ENCODE measurements at places on chromosomes 16 and 17.

DNA sequence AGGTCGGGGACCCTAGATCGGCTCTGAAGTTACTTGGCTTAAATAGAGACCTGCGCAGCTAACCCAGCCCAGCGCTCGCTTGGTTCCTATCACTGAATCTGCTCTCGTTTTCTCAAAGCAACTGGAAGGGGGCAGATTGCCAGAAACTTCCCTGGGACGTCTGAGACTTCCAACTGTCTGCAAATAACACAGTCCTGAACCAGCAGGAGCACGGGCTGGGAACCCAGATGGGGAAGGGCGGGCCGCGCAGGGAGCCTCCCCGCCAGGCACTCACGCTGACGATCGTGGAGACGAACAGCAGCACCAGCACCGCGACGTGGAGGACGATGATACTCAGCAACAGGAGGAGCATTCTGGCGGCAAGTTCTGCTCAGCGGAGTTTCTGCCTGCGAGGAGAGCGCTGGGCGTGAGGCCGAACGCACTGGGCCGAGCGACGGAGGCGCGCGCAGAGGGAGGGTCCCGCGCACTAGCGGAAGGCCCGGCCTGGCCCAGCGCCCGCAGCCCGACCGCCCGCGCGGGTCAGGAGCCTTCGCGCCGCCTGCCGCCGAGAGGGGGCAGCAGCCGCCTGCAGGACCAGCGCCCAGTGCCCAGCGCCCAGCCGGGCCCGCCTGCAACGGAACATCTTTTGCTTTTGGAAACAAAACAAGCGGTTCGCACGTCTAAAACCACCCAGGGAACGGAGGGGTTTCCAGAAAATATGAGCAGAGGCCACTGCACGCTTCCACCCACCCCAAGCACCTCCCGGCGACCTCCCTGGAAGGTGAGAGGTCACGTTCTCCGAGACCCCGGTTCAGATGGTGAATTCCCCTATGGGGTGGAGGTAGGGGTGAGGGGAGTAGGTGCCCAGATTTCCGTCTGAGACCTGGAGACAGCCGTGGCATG is 4.5 kb downstream of the PMP22 start:
- peak; percentile 20 for DNase-seq

- DNase-seq = no peak
Measured at GRCh38 chr16:80509872-80510271, 30.9 kb upstream of the DYNLRB2 start.

GRCh38 chr16:64437706-64438324 is 684.0 kb downstream of the CDH11 start:
- no peak for DNase-seq

DNA sequence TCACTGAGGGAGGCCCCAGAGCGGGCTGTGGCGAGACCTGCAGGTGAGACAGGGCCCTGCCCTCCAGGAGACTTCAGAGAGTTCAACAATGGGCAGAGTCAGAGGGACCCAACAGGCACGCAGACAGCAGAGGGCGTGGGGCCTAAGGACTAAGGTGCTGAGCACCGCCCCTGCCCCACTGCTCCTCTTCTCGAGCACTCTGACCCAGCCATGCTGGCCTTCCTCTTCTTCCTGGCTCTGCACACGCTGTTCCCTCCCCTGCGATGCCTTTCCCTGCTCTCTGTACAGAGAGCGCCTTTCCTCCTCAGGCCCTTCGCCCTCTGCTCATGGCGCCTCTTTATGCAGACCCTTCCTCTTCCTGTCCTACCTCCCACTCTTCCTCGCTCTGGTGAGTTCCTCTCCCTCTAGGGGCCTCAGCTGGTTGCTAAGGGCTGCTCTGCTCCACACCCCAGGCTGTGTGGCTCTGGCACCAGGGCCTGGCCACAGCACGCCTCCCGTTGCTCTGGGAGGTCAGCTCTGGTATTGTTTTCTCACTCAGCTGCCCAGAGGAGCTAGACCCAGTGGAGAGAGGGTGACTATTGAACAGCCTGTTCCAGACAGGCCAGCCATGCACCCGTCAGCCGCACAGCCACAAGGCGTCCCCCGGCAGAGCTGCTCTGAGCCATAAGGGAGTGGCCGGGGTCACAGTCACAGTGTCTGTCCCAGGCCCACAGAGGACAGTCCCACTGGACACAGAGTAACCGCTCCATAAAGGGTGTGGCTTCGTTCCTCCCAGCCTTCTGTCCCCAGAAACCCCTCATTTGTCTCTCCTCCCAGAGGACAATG is 13.6 kb upstream of the RASD1 start:
- DNase-seq = no peak

GRCh38 chr17:36977568-36977967 is 28.8 kb downstream of the AATF start:
- DNase-seq = no peak

DNA sequence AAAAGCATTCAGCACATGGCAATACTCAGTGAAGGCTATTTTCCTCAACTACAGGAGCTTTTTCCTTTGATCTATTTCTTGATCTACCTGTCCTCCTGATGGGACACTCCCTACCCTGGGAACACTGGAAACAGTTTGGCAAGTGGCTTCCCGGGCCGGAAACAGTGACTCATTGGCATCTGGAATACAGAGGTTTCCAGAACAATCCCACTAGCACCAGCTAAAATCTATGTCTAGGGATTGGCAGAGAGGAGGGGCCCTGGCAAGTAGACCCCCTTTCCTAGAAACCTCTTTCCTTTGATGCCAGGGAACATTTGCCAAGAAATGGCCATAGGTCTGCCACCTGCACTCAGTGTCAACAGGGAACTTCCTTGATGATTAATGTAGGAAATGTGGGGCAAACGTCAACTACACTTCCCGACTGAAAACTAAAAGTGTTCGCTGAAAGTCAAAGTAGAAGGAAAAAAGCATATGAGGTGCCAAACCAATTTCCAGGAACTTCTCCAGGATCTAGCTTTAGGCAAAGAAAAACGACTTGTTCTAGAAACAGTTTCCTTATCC is 30.4 kb upstream of the FBXW10B start:
- DNase-seq = no peak

DNA sequence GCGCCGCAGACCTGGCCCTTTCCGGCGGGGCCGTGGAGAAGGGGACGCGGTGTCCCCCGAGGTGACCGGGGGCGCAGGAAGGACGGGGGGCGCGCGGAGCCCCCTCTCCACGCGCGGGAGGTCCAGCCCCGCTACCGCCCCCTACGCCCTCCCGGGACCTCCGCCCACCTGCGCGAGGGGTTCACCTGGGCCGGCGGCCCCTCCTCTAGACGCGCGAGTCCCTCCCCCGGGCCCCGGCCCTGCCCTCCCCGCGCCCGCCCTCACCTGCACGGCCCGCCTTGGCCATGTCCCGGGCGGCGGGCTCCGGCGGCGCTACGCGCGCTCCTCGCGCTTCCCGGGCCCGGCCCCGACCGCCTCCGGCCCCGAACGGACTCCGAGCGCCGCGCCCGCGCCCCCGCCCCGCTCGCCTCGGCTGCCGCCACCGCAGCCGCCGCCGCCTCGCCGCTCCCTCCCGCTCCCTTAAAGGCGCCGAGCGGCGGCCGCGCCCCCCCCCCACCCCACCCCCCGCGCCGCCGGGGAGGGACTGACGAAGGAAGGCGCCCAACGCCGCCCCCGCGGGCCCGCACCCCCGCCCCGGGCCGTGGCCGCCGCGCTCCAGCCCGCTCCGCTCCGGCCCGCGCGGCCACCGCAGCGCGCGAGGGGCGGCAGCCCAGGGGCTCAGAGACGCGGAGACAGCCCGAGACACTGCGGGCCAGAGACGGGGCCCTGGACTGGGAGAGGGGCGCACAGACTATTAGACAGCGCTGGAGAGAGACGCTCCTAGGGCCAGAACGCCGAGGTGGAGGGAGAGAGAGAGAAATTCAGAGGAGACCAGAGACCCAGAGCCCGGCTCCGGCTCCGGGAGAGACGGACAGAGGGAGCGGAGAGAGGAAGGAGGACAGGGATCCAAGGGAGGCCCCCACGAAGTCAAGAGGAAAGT is at the start of gene PITPNM3:
TSS of gene PITPNM3 (minus strand) at position 435 of the 919 bp plus-strand sequence. CDS start at position 286, 149 bp downstream.
- DNase-seq = no peak

DNA sequence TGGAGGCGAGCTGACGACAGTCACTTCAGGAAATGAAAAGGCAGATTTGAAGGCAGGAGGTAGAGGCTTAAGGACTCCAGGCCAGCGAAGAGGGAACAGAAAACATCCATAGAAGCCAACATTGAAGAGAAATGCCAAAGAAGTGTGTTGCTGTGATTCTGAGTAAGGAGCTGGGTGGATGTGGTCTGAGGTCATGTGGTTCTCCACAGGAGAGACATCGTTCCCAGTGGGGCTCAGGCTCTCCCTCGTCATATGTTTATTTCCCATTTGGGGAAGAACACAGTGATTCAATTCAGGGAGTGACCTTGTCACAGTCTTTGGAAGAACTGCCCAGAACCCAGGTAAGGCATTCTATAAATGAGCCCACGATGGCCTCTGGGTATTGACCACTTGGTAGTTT is 6.6 kb upstream of the PMP22 start:
- no peak for DNase-seq

DNA sequence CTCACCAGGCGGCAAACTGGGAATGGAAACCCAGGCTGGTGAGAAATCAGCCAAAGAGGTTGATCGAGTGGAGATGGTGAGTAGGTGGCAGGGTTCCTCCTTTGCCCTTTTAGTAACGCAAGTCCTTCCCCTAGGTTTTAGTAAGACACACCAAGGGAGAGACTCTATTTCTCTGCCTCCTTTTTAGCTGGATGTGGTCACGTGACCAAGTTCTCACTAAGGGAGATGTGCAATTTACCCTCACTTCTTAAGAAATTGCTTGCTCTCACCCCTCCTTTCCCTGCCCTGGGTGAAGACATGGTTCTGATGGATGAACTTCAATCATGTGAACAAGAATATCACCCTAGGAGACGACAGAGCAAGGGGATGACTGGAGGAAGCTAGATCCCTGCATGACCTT is 99.8 kb upstream of the FOXF1 start:
- DNase-seq = no peak

DNA sequence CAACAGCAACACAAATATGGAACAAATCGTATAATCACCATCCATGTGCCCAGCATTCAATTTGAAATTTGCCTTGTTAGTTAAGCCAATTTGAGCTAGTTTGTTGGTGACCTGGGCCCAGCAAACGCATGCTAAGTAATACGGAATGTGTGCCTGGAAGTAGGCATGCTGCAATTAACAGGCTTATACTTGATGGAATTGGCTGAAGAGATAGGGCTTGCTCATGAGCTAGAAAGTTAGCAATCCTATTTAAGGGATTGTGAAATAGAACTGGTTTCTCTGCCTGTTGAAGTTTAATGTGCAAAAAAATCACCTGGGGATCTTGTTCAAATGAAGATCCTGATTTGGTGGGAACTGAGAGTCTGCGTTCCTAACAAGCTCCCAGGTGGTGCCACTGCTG is 8.5 kb upstream of the LPO start:
- no peak for DNase-seq

- DNase-seq = no peak
Measured at GRCh38 chr17:13311306-13311705, 290.4 kb downstream of the HS3ST3A1 start.

- DNase-seq = no peak
Measured at GRCh38 chr16:79301051-79301450, 299.5 kb downstream of the MAF start.

DNA sequence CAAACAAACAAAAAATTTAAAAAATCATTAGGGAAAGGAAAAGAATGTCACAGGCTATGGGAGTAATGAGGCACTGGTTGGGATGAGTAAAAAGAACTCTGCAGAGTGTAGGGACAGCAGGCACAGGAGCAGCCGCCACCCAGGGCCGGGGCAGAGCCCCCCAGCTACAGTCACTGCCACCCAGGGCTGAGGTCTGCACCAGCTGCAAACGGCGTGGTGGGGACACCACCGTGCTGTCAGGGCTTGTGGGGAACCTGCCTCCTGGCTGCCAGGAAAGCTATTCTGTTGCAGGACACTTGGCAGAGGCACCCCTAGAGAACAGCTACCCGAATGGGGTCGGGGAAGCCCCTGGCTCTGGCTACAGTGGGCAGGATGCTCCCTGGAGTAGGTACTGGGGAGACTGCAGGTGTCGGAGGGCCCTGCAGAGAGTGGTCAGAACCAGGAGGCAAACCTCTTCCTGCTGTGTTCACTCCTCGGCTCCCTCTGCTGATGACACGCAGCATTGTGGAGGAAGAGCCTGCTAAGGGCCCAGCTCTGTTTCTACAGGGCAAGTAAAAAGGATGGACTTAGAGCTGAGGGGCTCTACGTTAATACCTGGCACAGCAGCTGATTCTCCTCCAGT is 32.3 kb upstream of the CAPN15 start:
- peak; percentile 72 for DNase-seq

GRCh38 chr16:10045291-10045775 is 136.9 kb downstream of the GRIN2A start:
- no peak for DNase-seq

DNA sequence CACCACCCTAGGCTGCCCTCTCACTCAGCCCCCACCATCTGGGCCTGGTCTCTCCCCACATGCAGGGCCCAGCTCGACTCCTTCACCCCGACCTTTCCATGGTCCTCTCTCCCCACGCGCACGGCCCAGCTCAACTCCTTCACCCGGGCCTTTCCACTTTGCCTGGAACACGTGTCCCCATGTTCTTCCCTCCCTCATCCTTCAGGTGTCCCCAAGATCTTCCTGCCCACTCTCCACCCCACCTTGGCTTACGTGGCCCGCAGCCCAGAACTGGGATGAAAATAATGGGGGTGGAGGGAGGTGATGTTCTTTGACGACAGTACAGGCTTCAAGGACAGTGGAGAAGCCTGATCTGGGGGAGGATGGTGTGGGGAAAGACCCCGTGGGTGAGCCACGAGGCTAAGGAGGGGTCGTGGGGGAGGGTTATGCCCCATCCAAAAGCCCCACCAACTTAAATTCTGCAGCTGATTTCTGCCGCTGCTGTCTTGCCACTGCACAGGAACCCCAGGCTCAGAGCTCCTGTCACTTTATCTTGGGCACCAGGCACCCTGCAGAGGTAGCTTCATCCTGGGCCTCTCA is 9.9 kb upstream of the MEAK7 start:
- no peak for DNase-seq

DNA sequence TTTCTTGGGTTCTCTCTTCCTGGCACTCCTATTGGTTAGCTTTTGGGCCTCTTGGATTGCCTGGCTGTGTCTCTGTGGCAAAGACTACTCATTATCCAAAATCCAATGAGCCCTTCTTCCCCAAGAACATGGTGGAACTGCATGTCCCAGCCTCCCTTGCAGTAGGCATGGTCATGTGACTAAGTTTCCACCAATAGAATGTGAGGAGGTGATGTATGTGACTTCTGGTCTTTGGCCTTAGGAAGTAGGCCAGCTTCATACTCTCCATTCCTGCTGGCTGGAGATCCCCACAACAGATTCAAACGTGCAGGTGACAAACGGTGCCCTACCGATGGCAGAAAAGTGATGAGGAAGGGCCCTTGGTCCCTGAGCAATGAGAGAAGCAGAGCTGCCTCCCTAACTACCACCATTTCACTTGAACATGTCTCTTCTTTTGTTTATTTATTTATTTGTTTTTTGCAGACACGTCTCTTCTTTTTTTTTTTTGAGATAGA is 17.3 kb upstream of the SPN start:
- peak; percentile 82 for DNase-seq
